ENCODE measurements at places on chromosomes 4 and X. TPM values are rescaled to one million over a fixed set of nuclear protein-coding genes. Genes with fewer than 3 reads are reported as not detected.

MFAP3L gene
- total RNA-seq, result 0.44 TPM

ZMAT1 gene
- 1.7 TPM for total RNA-seq

ITIH6 gene
- total RNA-seq, result not detected

TMEM154 gene
- total RNA-seq, result 0.26 TPM

TBX22 gene
- not detected for total RNA-seq

LRP2BP gene
- 0.79 TPM for total RNA-seq

SMARCA5 gene
- 38.3 TPM for total RNA-seq

MUC7 gene
- not detected for total RNA-seq

SPANXC gene
- total RNA-seq, result not detected

Measured in aortic smooth muscle cell (primary cell).